ENCODE measurements at places on chromosomes 5 and 9.
A peak's percentile ranks its signal among the peaks of the same experiment; 100 is the strongest.

DNA sequence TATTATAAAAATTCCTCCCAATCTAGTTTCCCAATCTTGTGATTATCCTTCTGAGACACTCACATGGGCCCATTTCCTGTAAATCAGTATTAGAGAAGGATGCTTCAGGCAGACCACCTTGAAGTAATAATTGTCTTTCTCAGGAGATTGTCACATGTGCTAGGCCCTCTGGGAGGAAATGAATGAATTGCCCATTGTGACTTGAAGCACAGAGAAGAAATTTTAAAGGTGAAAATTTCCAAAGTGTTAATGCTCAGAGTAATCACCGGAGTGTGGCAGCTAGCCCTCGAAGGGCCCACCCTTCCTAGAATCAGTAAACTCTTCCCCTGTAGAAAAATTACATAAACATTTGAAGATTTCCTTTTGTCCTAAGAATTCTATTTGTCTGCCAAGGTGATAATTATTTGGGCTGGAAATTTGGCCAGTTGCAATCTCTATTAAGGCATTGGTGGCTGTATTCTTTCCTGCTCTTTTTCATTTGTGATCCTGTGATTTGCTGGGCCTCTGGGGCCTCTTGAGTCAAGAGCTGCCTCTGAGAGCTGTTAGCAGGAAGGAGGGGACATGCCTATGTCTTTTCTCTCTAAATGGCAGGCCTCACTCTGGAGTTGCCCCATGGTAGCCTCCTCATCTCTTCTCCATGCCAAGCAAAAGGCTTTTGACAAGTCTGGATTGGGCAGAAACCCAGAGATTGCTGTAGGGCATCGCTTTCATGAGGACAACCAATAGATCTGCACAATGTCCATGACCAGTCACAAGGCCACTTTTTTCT, 371.5 kb upstream of the ACTBL2 start:
- no peak for DNase-seq

- no peak for DNase-seq
Measured at GRCh38 chr9:98280574-98280973, 25.1 kb upstream of the TBC1D2 start.

GRCh38 chr5:7995688-7996294, 126.8 kb downstream of the MTRR start:
- no peak for DNase-seq

DNA sequence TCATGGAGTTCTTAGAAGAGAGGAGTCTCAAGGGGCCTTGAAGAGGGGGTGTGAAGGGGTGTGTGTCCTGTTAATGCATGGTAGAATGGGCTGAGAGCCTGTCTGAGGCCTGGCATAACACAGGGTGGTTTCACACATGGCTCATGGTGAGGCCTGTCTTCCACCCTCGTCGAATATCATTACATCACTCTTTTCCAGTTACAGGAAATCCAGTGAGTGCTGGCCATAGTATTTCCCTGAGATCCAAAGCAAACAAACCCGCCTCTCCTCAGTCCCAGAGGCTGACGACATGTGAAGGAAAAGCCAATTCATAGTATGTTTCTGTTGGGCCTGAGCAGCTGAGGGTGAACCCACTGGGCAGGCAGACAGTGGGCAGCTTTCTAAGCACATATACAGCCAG, 159.4 kb upstream of the NR3C1 start:
- peak; percentile 94 for DNase-seq

DNA sequence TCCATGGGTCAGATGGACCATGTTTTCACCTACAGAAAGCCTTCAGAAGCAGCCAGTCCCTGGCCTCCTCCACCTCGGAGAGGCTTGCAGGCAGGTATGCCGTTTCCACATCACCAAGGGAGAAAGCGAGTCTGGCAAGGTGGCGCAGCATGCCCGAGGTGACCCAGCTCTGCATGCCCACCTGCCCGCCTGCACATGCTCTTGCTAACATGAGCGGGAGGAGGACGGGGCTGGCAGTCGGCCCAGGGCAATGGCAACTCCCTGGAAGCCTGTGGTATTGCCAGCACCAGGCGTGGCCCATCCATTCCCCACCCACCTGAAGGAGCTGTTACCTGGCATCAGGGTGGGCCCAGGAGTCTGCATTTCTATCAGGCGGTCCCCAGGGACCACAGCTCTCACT, 3.3 kb upstream of the NINJ1 start:
- no peak for DNase-seq

DNA sequence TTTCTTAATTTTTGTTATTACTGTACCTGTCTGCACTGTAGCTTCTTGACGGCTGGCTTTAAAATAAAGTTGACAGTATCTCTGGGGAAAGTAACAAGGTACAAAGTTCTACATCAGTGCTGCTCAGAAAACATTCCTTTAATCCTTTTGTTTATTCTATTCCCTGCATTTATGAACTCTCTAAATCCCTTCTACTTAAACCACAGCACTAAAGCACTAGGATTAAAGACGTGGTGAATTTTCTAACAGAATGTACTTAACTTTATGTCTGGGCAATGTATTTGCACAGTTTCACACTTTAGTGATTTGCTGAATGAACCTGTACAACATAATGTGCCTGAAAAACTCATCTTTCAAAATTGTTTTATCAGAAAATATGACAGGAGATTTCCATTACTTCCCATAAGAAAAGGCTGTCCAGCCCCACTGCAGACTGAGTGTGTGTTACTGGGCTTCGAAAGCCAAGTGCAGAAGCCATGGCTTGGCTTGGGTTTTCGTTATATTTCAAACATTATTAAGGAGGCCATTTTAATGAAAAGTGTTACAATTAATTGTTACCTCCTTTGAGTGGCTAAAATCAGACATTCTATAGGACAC, 43.8 kb downstream of the LHFPL2 start:
- DNase-seq: no peak

GRCh38 chr5:142619815-142620214, 66.1 kb downstream of the FGF1 start:
- DNase-seq: no peak

DNA sequence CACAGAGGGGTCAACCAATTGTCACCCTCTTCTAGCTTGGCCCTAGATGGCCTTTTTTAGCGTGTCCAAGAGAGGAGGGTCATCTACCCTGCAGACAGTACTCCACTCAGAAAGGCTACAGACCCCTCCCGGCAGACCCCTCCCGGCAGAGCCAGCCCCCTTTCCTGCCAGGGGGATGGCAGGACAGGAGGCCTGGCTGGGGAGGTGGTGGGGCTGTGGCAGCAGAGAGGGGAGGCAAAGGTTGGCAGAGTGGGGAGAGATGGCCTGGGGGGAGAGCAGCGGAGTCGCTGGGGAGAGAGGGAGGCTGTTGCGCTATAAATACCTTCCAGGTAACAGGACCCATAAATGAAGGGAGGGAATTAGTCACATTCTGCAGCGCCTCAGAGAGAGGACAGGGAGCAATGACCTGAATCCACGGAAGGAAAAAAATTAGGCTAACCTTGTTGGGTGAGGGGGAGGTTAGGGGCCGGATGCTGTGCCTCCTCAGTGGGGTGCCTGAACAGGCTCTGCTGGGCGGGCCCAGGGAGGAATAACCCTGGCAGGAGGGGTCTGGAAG, 32.9 kb upstream of the PSD2 start:
- DNase-seq: no peak

DNA sequence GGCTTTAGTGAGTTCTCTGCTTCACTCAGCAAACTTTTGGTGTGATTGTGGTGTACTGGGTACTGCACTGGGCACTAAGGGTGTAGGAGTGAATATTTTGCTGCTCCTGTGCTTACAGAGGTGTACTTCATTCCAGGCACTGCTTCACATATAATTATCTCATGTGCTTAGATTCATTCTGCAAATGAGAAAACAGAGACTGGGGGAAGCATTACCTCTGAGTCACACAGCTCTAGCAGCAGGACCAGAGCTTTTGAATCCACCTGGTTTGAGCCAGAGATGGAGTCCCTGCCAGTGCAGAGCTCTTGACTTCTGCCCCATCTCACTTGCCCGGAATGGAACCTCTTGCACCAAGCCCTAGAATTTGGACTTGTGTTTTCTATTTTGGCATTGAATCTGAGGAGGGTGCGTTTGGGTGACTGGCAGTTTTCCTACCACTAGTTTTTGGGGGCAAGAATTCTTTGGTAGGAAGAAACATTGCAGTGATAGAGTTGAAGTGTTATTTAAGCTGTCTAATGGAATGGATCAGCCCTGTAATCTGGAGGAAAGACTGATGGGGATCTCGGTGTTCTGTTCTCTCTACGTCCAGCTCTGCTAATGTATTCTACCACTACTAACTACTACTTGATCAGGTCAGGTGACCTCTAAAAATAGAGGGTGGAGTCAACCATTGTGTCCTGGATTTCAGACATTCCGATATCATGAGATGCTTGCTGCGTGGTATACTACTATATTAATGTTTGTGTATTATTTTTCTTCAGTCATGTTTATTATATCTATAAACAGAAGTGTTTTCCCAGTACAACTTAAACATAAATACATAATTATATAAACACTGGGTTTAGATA, 2.5 kb downstream of the ARHGAP26 start:
- no peak for DNase-seq

DNA sequence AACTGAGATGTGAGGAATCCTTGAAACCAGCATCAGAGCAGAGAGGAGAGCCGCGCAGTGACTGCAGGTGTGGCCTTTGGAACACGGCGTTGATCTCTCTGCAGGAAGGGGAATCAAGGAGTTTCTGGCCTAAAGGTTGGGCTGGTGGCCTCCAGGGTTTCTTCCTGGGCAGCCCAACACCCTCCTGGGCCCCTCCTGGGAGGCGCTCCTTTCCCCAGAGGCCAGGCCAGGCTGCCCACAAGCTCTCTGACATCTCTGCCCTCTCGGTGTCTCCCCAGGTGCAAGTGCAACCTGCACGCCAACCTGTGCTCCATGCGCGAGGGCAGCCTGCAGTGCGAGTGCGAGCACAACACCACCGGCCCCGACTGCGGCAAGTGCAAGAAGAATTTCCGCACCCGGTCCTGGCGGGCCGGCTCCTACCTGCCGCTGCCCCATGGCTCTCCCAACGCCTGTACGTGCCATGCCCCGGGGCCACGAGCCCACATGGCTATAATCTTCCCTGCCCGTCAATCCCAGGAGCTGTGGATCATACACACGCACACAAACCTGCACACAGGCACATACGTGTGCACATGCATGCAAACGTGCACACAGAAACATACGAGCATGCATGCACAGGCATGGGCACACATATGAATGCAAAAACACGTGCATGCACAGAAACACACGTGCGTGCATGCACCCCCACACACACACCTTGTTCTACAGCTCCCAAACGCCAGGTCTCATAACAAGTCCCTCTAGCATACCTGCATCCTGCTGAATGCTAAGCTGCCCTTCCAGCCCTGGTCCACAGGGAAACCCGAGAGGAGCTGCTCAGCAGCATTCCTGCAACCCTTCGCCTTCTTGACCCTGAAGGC, 64.9 kb downstream of the NTNG2 start:
- no peak for DNase-seq

DNA sequence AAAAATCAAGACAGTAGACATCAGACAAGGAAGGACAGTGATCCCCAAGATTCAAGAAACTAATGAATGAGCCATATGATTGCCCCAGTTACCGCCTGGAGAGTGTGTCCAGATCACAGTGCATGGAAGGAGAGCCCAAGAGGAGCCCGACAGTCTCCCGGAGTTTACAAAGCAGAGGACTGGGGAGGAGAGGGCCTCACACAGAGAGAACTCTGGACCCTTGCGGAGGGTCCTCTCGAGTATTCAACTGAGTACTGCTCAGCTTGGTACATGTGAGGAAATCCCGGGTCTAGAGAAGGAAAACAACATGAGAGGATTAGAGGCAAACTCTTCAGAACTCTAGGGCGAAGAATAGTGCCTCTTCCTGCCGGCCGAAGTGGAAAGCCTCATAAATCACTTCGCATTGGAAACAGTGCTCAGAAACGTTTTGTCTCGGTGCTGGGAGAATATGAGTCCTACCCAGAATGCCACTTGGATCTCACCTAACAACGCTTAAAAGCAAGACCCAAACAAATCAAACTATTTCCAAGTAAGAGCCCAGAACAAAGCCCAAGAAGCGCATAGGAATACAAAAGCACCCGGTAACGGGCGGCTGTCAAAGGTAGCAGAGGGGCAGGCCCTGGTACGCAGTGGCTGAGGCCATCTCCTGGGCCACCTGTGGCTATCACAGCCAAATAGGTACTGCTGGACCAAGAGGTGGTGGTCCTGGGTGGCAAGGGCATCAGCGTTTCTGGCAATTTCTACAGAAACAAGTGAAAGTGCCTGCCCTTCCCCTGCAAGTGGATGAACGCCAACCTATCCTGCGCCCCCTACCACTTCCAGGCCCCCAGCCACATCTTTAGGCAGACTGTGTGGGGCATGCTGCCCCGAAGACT, 36.0 kb downstream of the FAM78A start:
- no peak for DNase-seq

DNA sequence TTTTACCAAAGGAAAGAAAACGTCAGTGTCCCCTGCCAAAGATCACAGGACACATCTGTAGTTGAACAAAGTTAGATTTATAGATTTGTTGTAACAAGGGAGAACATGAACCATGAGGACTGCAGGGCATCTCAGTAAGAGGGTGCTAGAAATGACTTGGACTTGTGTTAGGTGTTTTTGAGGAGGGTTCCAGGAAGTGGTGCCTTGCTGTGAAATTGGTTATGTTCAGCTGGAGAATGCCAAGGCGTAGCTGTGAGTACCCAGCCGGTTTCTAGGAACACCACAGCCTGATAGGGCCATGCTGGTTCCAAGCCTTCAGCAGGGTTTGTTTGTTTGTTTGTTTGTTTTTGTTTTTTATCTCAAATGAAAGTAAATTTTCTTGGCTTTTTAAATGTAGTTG, 5.3 kb downstream of the SPEF2 start:
- DNase-seq: no peak

DNA sequence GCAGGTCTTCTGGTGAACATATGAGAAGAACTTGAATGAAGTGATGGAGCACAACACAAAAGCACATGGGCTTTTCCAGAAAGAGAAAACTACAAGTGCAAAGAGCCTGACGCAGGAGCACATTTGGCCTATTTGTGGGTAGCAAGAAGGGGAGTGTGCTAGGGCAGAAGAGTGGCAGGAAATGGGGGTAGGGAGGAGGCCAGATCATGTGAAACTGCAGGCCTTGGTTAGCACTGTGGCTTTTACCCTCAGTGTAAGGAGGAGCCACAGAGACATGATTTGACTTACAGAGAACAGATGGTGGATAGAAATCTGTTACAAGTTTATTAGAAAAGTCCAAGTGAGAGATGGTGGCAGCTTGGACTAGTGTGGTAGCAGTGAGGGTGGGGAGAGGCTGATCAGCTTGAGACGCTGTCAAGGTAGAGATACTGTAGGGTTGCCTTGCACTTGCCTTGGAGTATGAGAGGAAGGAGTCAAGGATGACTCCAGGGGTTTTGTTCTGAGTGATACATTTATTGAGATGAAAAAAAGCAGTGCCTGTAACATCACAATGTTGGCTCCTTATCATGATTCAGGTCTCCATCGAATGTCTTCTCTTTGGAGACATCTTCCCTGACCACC, 126.7 kb downstream of the PPP2R2B start:
- DNase-seq: no peak

- no peak for DNase-seq
Measured at GRCh38 chr5:150109921-150110320, 23.6 kb upstream of the CSF1R start.

All from NCI-H2029 (cell line).